ENCODE measurements at places on chromosomes 5 and 9.

DNA sequence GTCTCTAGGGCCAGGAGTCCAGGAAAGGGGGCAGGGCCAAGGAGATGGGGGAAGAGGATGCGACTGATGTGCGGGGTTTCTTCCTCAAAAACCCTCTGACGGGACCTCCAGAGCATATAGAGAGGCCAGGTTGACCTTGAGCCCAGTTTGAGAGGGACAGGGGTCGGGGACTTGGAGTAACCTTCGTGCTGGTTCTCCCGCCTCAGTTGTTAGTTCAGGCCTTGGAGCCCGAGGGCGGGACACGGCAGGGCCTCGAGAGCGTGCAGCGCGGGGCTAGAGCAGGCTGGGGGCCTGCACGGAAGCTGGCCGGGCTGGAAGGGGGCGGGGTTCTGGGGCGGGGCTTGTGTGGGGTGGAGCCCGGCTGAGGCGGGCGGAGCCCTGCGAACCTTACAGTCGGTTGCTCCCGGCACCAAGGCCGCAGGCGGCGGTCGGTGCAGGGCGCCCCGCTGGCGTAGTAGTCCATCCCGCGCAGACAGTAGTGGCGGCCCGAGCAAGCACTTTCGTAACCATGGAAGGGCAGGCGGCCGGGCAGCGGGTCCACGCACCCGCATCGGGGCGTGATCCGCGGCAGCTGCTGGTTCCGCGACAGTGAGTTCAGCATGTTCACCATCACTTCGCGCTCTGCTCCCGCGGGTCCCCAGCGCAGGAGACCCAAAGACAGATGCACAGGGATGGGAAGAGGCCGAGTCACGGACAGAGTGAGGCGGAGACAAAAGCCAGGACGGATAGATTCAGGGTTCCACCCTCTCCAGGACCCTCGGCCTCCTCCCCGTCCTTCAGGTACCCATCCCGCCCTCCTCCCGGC is 4.0 kb upstream of the MYORG start:
- peak; percentile 87 for DNase-seq

DNA sequence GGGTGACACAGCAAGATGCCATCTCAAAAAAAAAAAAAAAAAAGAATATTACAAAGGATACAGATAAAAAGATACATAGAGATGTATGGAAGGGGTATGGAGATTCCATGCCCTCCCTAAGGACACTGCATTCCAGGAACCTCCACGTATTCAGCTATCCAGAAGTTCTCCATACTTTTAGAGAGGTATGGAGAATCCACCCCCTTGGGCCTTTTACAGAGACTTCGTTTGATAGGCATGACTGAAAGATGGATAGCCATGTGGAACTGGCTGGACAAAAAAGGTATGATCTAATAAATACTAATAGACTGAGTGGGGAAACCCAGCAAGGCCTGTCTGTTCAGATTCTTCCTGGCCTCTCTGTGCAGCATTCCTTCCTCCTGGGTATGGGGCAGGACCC is 56.6 kb upstream of the DMRT1 start:
- no peak for DNase-seq

DNA sequence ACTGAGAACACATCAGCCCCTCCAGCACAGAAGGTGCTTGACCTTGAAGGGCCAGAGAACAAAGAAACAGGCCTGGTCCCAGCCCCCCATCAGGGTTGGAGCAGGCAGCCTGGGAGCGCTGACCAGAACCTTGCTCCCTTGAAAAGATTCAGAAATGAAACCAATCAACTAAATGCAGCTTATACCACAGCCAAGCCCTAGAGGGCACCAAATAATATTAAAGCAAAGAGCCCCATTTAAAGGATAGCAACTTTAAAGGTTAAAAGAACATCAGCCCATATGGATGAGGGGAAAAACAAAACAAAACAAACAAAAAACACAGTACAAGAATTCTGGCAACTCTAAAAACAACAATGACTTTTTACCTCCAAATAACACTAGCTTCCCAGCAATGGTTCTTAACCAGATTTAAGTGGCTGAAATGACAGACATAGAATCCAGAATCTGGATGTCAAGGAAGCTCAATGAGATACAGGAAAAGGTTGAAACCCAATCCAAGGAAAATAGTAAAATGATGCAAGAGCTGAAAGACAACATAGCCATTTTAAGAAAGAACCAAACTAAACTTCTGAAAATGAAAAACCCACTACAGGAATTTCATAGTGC is 471.9 kb downstream of the MTRR start:
- no peak for DNase-seq

DNA sequence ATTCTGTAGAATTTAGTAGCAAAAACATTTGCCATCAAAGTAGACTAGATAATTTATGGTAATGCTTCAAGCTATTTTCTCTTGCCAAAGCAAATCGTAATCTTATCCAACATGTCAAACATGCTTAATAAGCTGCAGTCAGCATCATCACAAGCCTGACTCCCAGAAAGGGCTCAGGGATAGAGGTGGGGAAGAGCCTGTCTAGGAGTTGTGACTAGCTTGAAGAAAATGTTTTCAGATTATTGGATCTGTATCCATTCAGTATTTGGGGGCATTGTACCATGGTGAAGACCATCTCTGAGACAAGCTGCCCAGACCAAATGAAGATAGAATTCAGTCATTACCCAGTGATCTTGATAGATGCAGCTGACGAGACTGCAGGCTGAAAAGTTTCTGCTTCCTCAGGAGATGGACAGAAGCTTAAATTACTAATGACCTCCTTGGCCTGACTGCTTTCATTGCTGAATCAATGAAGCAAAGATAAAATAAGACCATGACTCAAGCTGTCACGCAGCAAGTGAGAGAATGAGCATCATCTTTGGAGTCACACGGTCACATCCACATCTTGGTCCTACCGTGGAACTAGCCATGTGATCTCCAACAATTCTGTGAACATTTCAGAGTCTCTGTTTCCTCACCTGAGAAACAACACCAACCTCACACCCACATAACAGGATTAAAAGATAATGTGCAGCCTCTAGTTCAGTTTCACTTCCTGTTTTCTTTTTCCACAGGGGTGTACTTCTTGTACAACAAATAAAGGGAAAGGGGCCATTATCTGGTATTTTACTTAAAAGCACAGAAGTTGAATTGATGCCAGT is 9.4 kb downstream of the ERAP2 start:
- peak; percentile 61 for DNase-seq

DNA sequence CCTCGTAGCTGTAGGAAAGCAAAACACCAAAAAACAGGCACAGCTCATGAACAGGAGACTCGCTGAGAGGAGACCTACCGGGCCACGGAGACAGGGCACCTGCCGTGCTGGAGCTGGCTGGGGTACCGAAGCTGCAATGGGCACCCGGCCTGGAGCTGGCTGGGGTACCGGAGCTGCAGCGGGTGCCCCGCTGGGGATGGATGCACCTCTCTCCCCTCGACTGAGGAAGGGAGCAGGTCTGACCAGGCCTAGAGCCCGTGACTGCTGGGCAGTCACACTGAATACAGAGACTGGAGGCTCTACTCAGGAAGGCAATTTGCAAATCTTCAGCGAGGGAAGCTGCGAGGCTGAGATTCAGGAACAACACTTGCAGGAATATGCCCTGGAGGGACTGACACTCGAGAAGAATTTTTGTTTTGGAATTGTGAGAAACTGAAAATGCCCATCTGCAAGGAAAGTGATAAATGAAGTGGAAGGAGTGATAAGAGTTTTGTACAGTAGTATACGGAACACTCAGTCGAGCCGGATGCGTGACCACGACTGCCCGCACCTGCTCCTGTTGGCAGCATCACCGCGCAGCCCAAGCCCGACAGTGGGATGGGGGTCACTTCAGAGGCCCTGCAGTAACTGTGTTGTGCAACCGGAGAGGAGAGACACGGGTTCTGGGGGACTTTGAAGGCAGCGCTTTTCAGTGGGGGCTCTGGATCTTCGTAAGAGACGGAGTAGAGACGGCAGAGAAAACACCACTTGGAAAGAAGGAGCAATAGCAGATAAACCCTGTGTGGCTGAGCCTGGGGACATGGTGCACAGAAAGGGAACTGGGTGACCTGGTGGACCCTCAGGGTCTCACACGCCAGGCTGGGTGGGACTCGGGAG is 27.9 kb upstream of the LPCAT1 start:
- peak; percentile 36 for DNase-seq

DNA sequence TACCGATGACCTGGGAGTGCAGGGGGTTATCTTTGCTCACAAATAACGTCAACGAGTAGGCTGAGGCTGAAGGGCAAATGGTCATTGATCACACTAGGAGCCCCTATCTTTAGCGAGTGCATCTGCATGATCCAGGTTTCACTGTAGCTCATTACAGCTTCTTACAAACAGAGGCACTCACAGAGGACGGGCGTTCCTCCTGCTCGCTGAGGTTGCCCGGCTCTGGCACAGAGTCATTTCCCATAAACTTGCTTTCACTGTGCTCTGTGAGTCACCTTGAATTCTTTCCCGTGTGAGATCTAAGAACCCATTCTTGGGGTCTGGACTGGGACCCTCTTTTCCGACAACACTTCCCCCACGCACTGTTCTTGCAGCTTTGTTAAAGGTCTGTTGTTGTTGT is 1.9 kb upstream of the PAEP start:
- no peak for DNase-seq
